Heart right ventricle (tissue), 16 donors: ENCODE measurements at places on chromosomes 12 and 14. TPM values are rescaled to one million over a fixed set of nuclear protein-coding genes. Genes with fewer than 3 reads are reported as not detected.

Gene TPI1
- total RNA-seq, result 1,044 TPM

Gene KIF26A
- 12.2 TPM for total RNA-seq

Gene ABCC9
- 120 TPM for total RNA-seq

Gene NKX2-8
- total RNA-seq, result not detected

Gene KRT6A
- total RNA-seq, result not detected

Gene DAO
- not detected for total RNA-seq

Gene MYF5
- not detected for total RNA-seq

Gene HIGD1C
- not detected for total RNA-seq

Gene GPR84
- not detected for total RNA-seq

Gene MLEC
- 100.0 TPM for total RNA-seq

Gene C12orf50
- not detected for total RNA-seq

Gene ADCY4
- 19.7 TPM for total RNA-seq

Gene WSB2
- 89.8 TPM for total RNA-seq

Gene SLC38A6
- 3.1 TPM for total RNA-seq

Gene ARF6
- total RNA-seq, result 21.5 TPM

Gene ACOT4
- total RNA-seq, result 0.66 TPM

Gene TPH2
- not detected for total RNA-seq

Gene KRT8
- 112 TPM for total RNA-seq
